Cortex of kidney (tissue), 1 donor: ENCODE measurements at places on chromosomes 7 and 10.

GRCh38 chr10:29926693-29927048 is 132.7 kb downstream of the JCAD start:
- DNase-seq: no peak

GRCh38 chr7:131653418-131654248 is 97.2 kb upstream of the PODXL start:
- no peak for DNase-seq

DNA sequence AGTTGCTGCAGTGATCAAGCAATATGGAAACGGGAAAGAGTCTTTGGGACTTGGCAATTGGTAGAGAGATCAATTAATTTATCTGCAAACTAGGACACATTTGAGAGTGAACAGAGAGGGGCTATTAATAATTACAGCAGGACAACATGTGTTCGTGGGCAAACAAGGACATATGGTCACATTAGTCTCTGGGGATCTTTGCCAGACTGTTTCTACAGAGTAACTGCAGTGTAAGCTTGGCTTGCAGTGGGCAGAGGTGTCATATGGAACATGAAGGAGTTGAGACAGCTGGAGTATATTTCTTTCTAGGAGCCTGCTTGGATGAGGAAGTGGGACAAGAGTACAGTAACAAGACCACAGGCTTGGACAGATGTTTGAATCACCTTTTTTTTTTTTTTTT is 232.1 kb upstream of the LYZL1 start:
- DNase-seq: no peak

DNA sequence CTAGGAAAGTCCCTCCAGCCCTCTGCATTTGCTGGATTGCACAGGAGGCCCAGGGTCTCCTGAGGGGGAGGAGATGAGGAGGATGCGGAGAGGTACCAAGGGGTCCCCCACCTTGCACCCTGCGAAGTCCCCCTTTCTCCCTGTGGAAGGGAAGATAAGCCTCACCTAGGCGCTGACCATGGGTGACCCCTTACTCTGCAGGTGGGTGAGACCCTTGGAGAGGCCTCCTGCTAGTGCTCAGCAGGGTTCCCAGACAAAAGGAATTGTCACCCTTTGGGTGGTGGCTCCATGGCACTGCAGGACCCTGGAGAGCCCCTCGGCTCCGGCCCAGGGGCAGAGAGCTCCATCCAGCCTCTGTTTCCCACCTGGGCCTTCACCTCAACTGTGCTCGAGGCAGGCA is 107.0 kb upstream of the RET start:
- no peak for DNase-seq
